ENCODE measurements at places on chromosomes 11 and 22. TPM values are rescaled to one million over a fixed set of nuclear protein-coding genes. Genes with fewer than 3 reads are reported as not detected.

Gene TPBGL
- 0.68 TPM for total RNA-seq

Gene VPS51
- total RNA-seq = 229 TPM

Gene MTMR2
- 17.6 TPM for total RNA-seq

Gene MMP8
- total RNA-seq = not detected

Gene MS4A6A
- total RNA-seq = 64.3 TPM

Gene ZPR1
- 28.6 TPM for total RNA-seq

Gene HIC2
- 3.1 TPM for total RNA-seq

Gene OR9I1
- not detected for total RNA-seq

Gene KCNE3
- total RNA-seq = 6.1 TPM

Gene OR2AG1
- total RNA-seq = not detected

Gene F2
- total RNA-seq = 0.28 TPM

Gene SCUBE1
- total RNA-seq = 0.36 TPM

Gene CPT1B
- 5.0 TPM for total RNA-seq

Gene OR10D3
- total RNA-seq = not detected

Gene TTLL1
- 5.3 TPM for total RNA-seq

Gene ANO3
- total RNA-seq = 0.28 TPM

Gene C11orf86
- not detected for total RNA-seq

Gene EIF4G2
- 512 TPM for total RNA-seq

Gene COMMD9
- 27.4 TPM for total RNA-seq

Gene DERL3
- total RNA-seq = 0.36 TPM

Gene CARD10
- total RNA-seq = 3.9 TPM

Gene GLYATL1
- not detected for total RNA-seq

Gene OR5B21
- total RNA-seq = not detected

Gene MFNG
- total RNA-seq = 10.0 TPM

Gene SPI1
- 10.5 TPM for total RNA-seq

Gene BTBD18
- total RNA-seq = not detected

All from sigmoid colon (tissue), 7 donors.